ENCODE measurements at places on chromosomes 6 and 20.

DNA sequence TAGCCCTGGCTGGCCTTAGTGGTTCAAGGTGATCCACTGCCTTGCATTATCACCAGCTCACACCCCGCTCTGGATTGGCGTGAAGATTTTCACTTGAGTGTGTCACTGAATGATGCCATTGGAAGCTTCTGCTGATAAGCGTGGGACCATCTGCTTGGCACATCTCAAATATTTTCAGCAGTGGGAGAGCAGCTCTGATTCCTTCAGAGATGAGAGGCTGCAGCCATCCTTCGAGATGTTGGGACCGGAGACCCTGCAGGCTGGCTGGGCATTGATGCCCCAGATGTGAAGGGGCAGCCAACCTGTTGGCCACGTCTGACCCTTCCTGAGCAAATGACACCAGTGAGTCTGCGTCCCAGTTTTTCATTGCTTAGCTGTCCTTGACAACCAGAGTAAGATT, at the start of gene MAS1:
TSS of gene MAS1 (plus strand) at position 197 of the 400 bp plus-strand sequence. CDS start 15,968 bp downstream, outside the sequence.
- DNase-seq: no peak

- peak; percentile 39 for DNase-seq
These were observed 106.2 kb downstream of the DST start for GRCh38 chr6:56536536-56536935.

GRCh38 chr20:51529758-51530157, 12.8 kb downstream of the NFATC2 start:
- DNase-seq: peak; percentile 67

DNA sequence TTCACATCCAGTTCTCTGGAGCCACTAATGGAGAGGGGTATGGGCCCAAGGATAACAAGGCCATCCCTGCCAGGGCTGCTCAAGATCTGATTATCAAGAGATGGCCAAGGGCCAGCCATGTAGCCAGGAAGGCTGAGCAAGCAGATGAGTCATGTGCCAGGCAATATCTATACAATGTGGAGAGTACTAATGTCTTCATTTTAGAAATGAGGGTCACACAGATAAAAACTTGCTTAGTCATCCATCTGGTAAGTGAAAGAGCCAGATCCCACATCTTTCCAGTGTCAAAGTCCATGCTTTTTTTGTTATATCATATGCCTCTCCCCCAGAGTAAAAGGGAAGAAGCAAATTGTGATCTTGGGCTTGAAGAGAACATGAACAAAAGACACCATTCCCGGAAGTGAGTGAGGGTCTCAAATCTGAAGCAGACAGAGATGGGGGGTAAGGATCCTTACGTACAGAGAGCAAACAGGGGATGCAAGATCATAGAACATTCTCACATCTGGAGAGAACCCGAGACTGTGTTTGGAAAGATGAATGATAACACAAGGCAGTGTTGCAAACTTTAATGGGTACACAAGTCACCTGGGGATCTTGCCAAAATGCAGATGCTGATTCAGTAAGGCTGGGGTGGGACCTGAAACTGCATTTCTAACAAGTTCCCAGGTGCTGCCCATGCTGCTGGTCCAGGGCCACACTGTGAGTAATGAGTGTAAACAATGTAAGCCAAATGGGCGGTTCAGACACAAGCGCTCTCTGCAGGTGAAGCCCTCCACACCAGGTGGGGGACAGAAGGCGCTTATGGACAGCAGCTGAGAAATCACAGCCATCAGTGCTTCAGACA, 20.0 kb upstream of the GSTA3 start:
- DNase-seq: peak; percentile 92

GRCh38 chr6:155561257-155561965, 105.8 kb upstream of the NOX3 start:
- DNase-seq: peak; percentile 68

GRCh38 chr6:42260972-42261371, 43.3 kb upstream of the MRPS10 start:
- no peak for DNase-seq

DNA sequence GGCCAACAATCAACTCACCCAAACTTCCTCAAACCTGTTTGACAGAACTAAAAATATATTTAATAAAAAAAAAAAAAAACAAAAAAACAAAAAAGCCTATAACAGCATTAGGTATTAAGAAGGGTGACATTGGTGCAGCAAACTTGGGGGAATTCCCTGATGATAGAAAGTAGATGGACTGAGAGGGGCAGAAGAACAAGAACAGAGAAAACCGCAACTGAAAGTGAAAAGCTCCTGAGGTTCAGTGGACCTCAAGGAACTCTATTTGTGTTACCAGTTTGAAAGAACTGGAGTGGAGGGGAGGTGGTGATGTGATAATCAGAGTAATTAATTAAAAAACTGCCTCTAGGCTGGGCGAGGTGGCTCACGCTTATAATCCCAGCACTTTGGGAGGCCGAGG, 53.8 kb downstream of the MACROD2 start:
- no peak for DNase-seq

- peak; percentile 18 for DNase-seq
These were observed 24.6 kb upstream of the GATA5 start for GRCh38 chr20:62500237-62500864.

DNA sequence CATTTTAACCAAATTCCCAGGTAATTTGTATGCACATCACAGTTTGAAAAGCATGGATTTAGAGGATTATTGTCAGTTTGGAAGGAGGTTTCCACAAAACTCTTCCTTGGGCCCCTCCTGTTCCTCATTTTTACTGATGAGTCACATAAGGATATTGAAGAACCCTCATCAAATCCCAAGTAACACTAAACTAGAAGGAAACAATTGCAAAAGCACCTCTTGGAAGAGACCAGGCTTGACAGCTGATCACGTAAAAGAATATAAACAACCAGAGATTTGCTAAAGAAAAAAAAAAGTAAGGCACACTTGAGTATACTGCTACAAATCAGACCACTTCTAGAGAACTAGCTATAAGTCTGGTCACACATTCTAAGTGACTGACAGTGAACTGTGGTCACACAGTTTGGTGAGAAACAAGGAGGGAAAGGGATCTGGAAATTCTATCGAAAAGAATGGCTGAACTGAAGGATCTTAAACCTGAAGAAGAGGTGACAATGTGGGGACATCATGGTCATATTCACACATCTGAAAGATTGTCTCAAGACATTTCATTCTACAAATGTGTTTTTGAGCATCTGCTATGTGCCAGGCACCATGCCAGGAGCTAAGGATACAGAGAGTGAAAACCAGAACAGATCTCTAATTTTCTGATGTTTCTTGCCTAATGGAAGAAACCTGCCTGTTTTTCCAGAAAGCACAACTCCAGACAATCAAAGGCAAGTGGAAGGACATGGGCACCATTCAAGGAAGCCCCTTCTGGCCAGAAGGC, 24.1 kb downstream of the ZHX3 start:
- peak; percentile 24 for DNase-seq

DNA sequence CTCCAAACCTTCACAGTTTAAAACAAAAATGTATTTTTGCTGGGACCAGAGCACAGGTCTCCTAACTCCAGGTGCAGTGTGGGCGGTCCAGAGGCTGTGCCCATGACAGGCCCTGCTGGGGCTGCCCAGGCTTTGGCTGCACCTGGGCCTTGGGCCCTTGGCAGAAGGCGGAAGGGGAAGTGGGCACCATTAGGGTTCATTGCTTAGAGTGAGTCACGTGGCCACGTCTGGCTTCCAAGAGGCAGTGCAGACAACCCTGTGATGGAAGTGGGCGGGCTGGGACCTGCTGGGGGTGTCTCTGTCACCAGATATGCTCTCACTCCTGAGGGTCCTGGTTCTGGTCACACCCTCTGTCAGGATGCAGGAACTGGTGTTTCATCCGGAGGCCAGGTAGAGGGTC, 302.2 kb downstream of the QKI start:
- no peak for DNase-seq

GRCh38 chr6:132537145-132537544, 932 bp upstream of the TAAR9 start:
- DNase-seq: no peak

DNA sequence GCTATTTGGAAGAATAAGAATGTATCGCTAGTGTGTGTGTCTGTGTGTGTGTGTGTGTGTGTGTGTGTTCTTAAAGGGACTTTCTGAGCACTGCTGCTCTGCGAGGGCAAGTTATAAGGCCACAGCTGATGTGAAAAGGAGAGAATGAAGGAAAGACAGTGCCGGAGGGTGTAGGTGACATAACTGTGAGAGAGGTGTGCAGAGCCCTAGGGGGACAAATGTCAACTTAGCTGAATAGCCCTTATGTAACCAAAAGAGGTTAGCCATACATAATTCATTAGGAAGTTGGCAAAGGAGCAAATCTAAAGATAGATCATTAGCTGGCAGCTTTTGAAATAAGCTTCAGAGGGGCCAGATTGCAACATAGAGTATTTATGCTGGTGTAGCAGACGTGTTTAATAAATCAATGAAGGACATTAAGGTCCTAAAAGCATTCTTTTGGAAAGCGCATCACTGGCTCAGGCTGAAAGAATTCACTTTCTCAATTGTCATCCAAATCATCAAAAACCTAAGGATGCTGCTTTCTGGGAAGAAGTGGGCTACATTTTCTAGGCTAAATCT, 81.0 kb downstream of the NDUFAF5 start:
- DNase-seq: peak; percentile 91

- DNase-seq: no peak
These were observed 101.0 kb downstream of the LCA5 start for GRCh38 chr6:79436241-79436640.

DNA sequence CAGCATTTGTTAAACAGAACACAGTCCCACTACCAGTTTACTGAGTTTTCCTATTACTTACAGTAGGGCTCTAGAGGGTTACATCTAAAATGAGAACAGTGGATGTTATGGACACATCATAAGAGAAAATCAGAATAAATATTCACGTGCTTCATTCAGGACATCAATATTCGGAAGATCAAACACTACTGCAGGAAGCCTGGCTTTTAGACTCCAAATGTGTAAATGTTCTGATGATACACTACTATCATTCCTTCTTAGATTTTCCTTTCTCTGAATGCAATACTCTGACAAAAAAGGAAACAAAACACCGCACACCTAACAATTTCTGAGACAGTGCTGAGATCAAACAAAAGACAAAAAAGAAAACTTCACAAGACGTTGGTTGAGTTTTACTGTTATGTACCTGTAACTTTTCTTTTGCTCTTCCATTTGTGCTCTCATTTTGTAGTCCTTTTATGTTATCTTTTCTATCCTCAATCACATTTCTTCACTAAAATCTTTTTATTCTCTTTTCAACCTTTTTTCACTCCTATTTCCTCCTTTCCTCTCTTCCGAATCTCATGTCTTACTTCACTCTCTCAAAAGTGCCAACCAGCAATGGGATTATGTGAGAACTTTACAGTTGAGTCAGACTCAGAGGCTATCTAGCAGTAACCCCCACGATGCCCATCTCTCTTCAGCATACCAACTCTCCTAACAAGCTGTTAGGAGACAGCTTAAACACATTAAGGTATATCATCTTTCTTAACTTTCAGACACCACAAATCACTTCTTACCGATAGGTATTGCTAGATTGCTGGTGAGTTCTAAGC, 1.7 kb downstream of the FAM184A start:
- no peak for DNase-seq

GRCh38 chr6:44699082-44699481, 311.6 kb downstream of the CDC5L start:
- peak; percentile 91 for DNase-seq

DNA sequence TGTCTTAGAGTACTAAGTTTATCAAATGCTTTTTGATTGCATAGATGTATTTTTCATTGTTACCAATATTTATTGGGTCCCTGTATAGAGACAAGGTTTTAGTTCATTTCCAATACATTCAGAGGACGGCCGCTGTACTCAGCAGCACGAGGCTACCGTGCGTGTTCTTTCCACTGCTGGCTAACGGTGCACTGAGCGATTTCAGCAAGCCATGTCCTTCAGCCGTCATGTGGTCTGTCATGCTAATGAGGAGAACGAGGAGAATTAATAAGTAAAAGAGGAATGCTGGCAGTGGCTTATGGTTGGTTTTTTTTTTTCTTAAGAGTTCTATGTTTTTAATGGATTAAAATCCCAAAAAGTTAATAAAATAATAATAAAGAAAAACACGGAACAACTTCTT, 253.6 kb downstream of the ARID1B start:
- DNase-seq: no peak

GRCh38 chr6:41021832-41022231, 17.2 kb downstream of the UNC5CL start:
- peak; percentile 70 for DNase-seq

- peak; percentile 68 for DNase-seq
These were observed 423.8 kb upstream of the ID4 start for GRCh38 chr6:19413323-19413722.

DNA sequence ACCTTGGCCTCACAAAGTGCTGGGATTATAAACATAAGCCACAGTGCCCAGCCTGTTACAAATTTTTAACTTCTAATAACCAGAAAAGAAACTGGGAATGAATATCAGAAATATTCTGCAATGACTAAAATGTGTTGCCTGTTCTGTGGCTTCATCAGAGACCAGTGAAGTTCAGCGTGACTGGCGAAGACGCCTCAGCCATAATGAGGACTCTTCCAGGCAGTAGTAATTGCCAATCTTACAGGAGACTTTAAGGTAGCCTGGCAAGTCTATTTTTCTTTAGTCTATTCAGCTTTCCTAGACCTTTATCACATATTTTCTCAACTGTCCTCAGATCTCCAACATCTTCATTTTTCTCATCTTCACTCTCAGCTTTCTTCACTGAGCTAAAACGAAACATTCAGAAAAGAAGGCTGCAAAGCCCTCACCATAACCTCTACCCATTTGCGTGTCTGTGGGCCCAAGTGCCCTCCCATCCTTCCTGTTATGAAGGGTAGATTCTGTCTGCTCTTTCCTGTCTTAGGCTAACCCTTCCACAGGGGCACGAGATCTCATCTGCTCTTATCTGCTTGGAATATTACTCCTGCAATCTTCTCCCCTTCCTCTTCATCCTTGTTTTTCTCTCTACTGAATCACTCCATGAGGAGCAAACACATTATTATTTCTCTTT, 42.0 kb upstream of the OLIG3 start:
- DNase-seq: no peak

GRCh38 chr6:162251257-162251656, 476.3 kb downstream of the PRKN start:
- DNase-seq: peak; percentile 3

DNA sequence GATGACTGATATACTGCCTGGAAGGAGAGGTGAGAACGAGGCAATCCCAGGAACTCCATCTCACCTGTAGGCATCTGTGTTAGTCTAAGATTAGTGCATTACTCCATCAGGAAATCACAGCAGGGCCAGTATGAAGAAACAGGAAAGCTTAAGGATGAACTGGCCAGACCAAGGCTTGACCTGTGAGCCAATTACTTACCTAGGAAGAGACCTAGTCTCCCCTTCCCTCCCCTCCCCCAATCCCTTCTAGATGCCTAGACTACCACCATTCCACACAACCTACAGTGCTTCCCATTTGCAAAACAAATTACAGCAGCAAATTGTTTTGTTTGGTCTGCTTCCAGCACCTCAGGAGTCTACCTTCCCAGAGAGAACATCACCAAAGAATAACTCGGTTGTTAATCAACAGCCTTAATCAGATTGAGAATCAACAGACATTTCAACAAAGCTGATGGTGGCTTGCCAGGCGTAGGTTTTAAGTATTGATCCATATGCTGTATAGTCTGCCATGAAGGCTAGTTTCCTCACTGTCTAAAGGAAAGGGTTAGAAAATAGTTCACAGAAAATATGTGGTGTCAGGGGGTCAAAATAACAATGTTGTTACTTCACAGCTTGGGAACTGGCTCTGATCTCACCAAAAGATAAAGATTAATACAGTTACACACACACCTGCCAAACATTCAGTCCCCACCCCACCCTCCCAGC, 10.1 kb downstream of the PKHD1 start:
- no peak for DNase-seq

All from fibroblast of upper back skin (primary cell).